Stimulated activated CD4-positive, alpha-beta T cell treated with anti-CD3 and anti-CD28 coated beads, Interleukin-1b, Interleukin-23, amount 100 ng/mL, for 24 hours (primary cell): ENCODE measurements at places on chromosomes 1 and 21.

DNA sequence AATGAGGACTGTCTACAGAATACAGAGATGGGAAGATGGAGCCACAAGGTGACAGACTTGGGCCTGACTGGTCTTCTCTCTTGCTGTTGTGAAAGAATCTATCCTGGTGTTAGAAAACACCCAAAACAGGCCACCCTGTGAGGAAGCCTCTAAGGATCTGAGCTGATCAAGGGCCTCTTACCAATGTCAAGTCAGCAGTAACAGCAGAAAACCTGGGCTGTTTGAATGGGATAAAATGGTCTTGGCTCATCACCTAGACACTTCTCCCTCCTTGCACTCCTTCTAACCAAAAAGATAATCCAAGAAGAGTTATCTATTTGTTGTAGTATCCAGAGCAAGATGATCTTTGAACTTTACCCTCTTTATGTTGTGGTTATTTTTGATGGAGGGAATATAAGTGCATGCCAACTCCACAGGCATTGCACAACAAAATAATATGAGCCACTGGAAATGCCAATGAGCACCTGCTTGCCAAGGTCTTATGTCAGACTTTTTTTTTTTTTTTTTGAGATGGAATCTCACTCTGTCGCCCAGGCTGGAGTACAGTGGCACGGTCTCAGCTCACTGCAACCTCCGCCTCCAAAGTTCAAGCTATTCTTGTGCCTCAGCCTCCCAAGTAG, 32.8 kb upstream of the ZNF281 start:
- DNase-seq: no peak

- no peak for DNase-seq
These were observed 160.6 kb upstream of the ATP1B1 start for GRCh38 chr1:168945870-168946269.

DNA sequence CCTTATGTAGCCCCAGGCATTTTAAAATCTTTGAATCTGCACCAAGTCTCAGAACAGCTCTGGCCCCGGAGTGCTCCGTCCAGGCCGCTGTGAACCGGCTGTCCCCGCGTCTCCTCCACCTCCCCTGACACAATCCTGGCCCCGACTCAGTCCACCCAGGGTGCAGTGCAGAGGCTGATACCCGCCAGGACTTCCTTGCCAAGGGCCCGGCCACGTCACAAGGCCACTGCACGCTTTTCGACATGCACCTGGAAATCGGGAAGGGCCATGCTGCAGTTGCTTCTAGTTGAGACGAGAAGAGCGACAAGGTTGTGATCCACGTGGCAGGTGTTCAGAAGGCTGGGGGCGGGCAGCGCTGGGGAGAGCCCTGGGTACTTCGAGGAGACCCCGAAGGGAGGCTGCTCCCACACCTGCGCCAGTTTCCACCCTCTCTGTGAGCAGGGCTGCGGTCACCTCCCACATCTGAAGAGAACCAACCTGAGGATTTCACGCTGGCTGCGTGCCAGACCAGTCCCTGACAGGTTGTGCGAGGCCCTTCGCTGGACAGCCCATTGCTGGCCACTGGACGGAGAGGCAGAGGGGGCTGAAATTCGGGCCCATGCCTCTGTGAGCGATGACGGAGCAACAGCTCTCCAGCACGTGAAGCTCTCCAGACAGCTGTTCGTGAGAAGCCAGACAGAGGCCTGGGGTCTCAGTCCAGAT, 6.7 kb downstream of the VWA1 start:
- DNase-seq: no peak

DNA sequence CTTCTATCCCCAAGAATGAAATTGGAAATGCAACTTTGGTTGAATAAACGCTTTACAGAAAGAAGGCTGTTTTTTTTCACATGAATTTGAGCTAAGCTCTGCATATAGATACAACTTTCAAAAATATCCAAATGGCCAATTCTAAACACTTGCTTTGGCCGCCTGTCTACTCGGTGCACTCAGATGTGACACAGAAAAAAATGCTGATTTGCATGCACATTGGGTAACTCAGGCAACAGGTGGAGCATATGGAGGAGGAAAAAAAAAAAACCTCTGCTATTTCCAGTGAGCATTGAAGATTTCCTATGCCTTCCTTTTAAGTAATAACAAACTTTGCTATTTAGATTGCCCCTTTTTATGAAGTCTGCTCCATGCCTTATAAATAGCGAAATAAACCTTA, 262.5 kb downstream of the GRIK1 start:
- no peak for DNase-seq

DNA sequence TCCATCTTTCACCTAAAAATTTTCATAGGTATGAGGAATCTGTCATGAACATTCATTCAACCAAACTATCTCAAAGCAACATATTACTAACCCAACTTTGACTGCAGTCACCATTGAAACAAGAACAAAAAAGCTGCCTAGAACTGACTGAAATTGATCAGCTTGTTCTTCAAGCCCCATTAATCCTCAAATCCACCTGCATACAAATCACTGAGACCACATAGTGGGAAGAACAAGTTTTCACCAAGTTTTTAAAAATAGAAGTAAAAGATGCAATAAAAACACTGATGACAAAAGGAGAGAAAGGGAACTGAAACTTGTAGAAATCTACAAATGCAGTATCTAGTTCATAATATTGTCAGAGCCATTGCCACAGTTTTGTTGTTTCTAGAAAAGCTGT, 6.1 kb downstream of the SORT1 start:
- no peak for DNase-seq

DNA sequence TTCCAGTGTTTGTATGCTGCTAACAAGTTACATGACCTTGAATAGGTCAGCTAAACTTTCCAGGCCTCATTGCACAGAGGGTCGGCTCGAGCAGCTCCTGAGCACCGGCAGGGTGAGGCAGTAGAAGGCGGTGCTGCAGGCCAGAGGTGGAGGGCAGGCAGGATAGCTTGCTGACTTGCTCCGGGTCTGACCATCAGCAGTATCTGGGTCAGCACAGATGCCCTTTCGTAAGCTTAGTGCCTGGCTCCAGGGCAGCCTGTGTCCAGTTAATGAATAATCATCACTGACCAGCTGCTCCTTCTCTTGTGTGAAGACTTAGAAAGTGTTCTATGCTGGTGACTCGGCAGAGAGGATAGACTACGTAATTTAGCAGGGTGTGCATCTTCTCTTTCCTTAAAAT, 6.9 kb downstream of the MAPKAPK2 start:
- no peak for DNase-seq

- DNase-seq: no peak
These were observed 13.2 kb downstream of the PPP1R15B start for GRCh38 chr1:204398197-204399125.

- no peak for DNase-seq
These were observed 121.2 kb upstream of the KCNJ6 start for GRCh38 chr21:38037416-38037815.
